Hepatocyte (in vitro differentiated cells): ENCODE measurements at places on chromosomes 1 and 21. TPM values are rescaled to one million over a fixed set of nuclear protein-coding genes. Genes with fewer than 3 reads are reported as not detected.

The HFM1 gene
- 0.39 and 0.50 TPM in 2 replicates for polyA plus RNA-seq

The RGS13 gene
- polyA plus RNA-seq: 1.1 and 2.7 TPM in 2 replicates

The SELL gene
- polyA plus RNA-seq: 1.1 and 2.2 TPM in 2 replicates

The RSPO1 gene
- polyA plus RNA-seq: 1.5 and 2.4 TPM in 2 replicates

The FCRL1 gene
- not detected in 2 replicates for polyA plus RNA-seq

The S100A7A gene
- polyA plus RNA-seq: not detected in 2 replicates

The KCNK1 gene
- polyA plus RNA-seq: 25.9 and 27.1 TPM in 2 replicates

The MGST3 gene
- 470 and 478 TPM in 2 replicates for polyA plus RNA-seq

The SMPDL3B gene
- 11.2 and 16.2 TPM in 2 replicates for polyA plus RNA-seq

The GCSAML gene
- not detected in 2 replicates for polyA plus RNA-seq

The TTC24 gene
- not detected in 2 replicates for polyA plus RNA-seq

The SLC1A7 gene
- 0.46 TPM in 1 of 2 replicates, not detected in the other for polyA plus RNA-seq

The RNU1-1 gene
- polyA plus RNA-seq: not detected in 2 replicates

The SLC44A5 gene
- 0.88 and 2.1 TPM in 2 replicates for polyA plus RNA-seq

The CD1E gene
- polyA plus RNA-seq: not detected in 2 replicates

The IVL gene
- polyA plus RNA-seq: not detected in 2 replicates

The TMEM82 gene
- polyA plus RNA-seq: 14.7 and 16.4 TPM in 2 replicates

The KRTAP10-3 gene
- polyA plus RNA-seq: not detected in 2 replicates

The REN gene
- polyA plus RNA-seq: 18.4 and 39.7 TPM in 2 replicates

The LRRC8B gene
- polyA plus RNA-seq: 1.7 and 4.6 TPM in 2 replicates

The FAM177B gene
- polyA plus RNA-seq: 0.19 and 1.2 TPM in 2 replicates

The TENT5C gene
- polyA plus RNA-seq: 2.4 and 2.5 TPM in 2 replicates

The CBS gene
- 35.8 and 40.6 TPM in 2 replicates for polyA plus RNA-seq

The SPATA17 gene
- 1.5 and 2.9 TPM in 2 replicates for polyA plus RNA-seq

The NBPF4 gene
- not detected in 2 replicates for polyA plus RNA-seq

The ALDH4A1 gene
- 32.4 and 49.1 TPM in 2 replicates for polyA plus RNA-seq

The ACKR1 gene
- polyA plus RNA-seq: not detected in 2 replicates

The SPRR2E gene
- not detected in 2 replicates for polyA plus RNA-seq

The CDA gene
- 2.1 and 3.8 TPM in 2 replicates for polyA plus RNA-seq

The CHIA gene
- polyA plus RNA-seq: not detected in 2 replicates

The CACNA1E gene
- 0.95 and 1.1 TPM in 2 replicates for polyA plus RNA-seq

The SERPINC1 gene
- polyA plus RNA-seq: 53.5 and 85.4 TPM in 2 replicates

The ATP1A2 gene
- polyA plus RNA-seq: 0.80 and 1.5 TPM in 2 replicates

The ELF3 gene
- polyA plus RNA-seq: 333 and 361 TPM in 2 replicates

The RGS1 gene
- 4.0 and 5.6 TPM in 2 replicates for polyA plus RNA-seq

The CRYAA gene
- polyA plus RNA-seq: not detected in 2 replicates

The CNST gene
- 6.1 and 7.1 TPM in 2 replicates for polyA plus RNA-seq

The TEDDM1 gene
- polyA plus RNA-seq: not detected in 2 replicates

The KCNK2 gene
- 1.8 and 2.2 TPM in 2 replicates for polyA plus RNA-seq

The CCDC18 gene
- 5.0 and 6.8 TPM in 2 replicates for polyA plus RNA-seq

The SH2D1B gene
- polyA plus RNA-seq: not detected in 2 replicates

The BECN2 gene
- not detected in 2 replicates for polyA plus RNA-seq

The CDCA8 gene
- polyA plus RNA-seq: 5.4 and 5.7 TPM in 2 replicates

The MNDA gene
- not detected in 2 replicates for polyA plus RNA-seq

The VHLL gene
- not detected in 2 replicates for polyA plus RNA-seq

The TNFRSF9 gene
- polyA plus RNA-seq: 0.08 and 0.40 TPM in 2 replicates

The PDZK1 gene
- 30.4 and 44.1 TPM in 2 replicates for polyA plus RNA-seq

The NRDC gene
- 89.4 and 115 TPM in 2 replicates for polyA plus RNA-seq
